SJSA1 (cell line): ENCODE measurements at places on chromosomes 16 and 17. TPM values are rescaled to one million over a fixed set of nuclear protein-coding genes. Genes with fewer than 3 reads are reported as not detected.

GRCh38 chr17:51000835-51001638 is 119.6 kb downstream of the SPAG9 start:
- peaks cover 83% of the 10 kb centered on the region for H3K36me3 ChIP-seq
- H3K4me3 ChIP-seq, result no peak overlapping the region
- DNase-seq, result no peak

Gene DOC2A
- total RNA-seq, result not detected in 2 replicates

- DNase-seq, result peak; percentile 23
- H3K4me1 ChIP-seq, result peaks cover 19% of the 10 kb centered on the region
- no peak overlapping the region for H3K27ac ChIP-seq
These were observed 486 bp downstream of the SYT17 start for GRCh38 chr16:19168371-19169081.

GRCh38 chr17:71735893-71736292 is 384.9 kb upstream of the SOX9 start:
- no peaks in the 10 kb centered on the region for H3K4me1 ChIP-seq

Gene ADPRM
- total RNA-seq, result 6.1 and 9.5 TPM in 2 replicates

DNA sequence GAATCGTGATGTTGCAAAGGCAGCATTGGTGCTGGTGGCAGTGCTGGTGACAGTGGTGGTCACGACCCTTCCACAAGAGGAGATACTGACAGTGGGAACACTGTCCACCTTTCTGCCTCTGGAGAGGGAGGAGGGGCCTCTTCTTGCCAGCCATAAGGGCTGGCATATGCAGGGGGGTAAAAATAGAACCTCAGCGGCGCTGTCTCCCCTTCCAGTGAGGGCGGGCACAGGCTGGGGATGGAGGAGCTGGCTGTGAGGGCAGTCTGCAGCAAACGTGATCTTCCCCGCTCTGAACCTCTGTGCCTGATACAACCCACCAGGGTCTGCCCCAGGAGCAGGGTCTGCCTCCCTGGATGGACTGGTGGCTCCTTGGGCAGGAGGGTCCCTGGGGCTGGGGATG is 3.4 kb downstream of the RAP1GAP2 start:
- no peaks in the 10 kb centered on the region for H3K4me1 ChIP-seq
- no peak overlapping the region for H3K4me3 ChIP-seq
- no peaks in the 10 kb centered on the region for H3K36me3 ChIP-seq
- no peak overlapping the region for H3K27ac ChIP-seq
- H3K27me3 ChIP-seq, result peaks cover 24% of the 10 kb centered on the region

Gene HBM
- total RNA-seq, result not detected in 2 replicates

GRCh38 chr17:33888455-33888854 is 366.6 kb upstream of the CCL2 start:
- H3K27ac ChIP-seq, result no peak overlapping the region
- no peak overlapping the region for H3K4me3 ChIP-seq
- H3K4me1 ChIP-seq, result no peaks in the 10 kb centered on the region
- H3K36me3 ChIP-seq, result no peaks in the 10 kb centered on the region

DNA sequence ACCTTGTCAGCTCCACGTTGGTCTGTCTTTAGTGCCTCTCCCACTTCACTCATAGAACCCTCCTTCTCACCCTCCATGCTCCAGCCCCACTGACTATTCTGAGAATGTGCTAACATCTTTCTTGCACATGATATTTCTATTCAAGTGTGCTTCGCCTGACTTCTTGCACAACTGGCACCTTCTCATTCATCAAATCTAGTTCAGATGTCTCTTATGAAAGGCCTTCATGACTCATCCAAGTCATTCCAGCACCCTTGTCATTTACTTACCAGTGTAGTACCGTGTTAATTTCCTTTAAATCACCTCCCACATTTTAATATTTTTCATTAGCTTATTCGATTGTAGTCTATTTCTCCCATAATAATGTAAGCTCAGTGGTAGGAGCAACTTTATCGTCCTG is 197.8 kb upstream of the PIRT start:
- H3K4me1 ChIP-seq, result no peaks in the 10 kb centered on the region
- no peak overlapping the region for H3K27ac ChIP-seq
- H3K4me3 ChIP-seq, result no peak overlapping the region
- DNase-seq, result no peak
- no peaks in the 10 kb centered on the region for H3K27me3 ChIP-seq

GRCh38 chr17:27940503-27941428 is 47.6 kb upstream of the LYRM9 start:
- no peaks in the 10 kb centered on the region; the same call in none of the 2 replicates for H3K27me3 ChIP-seq
- H3K27ac ChIP-seq, result no peak overlapping the region
- no peak for DNase-seq
- H3K36me3 ChIP-seq, result no peaks in the 10 kb centered on the region

- peak; percentile 41 for DNase-seq
- H3K4me3 ChIP-seq, result peak overlapping the region; percentile 79
- no peaks in the 10 kb centered on the region for H3K27me3 ChIP-seq
These were observed 123.8 kb downstream of the GOSR1 start for GRCh38 chr17:30600830-30601494.

DNA sequence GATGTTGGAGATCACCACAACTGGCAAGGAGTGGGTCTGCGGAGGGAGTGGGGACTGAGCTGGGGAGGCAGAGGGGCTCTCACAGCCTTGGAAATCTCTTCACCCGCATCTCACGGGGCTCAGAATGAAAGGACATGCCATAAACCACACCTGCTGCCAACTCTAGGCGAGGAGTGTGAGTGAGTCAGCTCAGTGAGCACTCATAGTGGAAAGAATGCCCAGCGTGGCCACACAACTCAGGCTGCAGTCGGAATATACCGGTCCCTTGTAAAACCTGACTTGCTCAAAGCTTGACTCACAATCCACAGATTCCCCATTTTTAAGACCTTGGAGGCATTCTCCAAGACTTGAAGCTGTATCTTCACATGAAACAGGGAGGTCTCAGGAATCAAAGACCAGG is 36.7 kb downstream of the STAT5A start:
- peaks cover 50% of the 10 kb centered on the region for H3K36me3 ChIP-seq
- no peak overlapping the region for H3K4me3 ChIP-seq
- peaks cover 61% of the 10 kb centered on the region for H3K4me1 ChIP-seq
- peak overlapping the region; percentile 58 for H3K27ac ChIP-seq

GRCh38 chr17:30554839-30555751 is 77.9 kb downstream of the GOSR1 start:
- no peak overlapping the region for H3K4me3 ChIP-seq
- no peak overlapping the region for H3K27ac ChIP-seq
- H3K4me1 ChIP-seq, result peaks cover 10% of the 10 kb centered on the region

DNA sequence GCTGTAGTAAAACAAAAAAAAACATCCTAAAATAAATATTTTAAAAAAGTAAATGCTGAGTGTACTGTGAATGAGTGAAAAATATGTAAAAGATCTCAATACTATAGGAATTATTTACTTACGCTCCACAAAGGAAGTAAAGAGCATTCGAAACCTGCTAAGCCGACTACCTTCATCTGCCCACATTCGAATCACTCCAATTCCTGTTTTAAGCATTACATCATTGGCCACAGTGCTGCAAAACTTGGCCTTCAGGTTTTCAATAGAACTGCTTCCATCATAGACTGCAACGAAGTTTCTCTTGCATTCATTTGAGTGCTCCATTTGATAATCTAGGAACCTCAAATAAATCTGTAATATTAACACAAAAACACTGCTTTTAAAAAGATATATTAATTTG is 34.4 kb downstream of the NETO2 start:
- H3K4me1 ChIP-seq, result no peaks in the 10 kb centered on the region
- DNase-seq, result no peak
- no peak overlapping the region for H3K27ac ChIP-seq
- no peaks in the 10 kb centered on the region for H3K27me3 ChIP-seq

Gene KRT31
- total RNA-seq, result not detected in 2 replicates
